RCC 7860 (cell line): ENCODE measurements at places on chromosomes 11 and 22.

DNA sequence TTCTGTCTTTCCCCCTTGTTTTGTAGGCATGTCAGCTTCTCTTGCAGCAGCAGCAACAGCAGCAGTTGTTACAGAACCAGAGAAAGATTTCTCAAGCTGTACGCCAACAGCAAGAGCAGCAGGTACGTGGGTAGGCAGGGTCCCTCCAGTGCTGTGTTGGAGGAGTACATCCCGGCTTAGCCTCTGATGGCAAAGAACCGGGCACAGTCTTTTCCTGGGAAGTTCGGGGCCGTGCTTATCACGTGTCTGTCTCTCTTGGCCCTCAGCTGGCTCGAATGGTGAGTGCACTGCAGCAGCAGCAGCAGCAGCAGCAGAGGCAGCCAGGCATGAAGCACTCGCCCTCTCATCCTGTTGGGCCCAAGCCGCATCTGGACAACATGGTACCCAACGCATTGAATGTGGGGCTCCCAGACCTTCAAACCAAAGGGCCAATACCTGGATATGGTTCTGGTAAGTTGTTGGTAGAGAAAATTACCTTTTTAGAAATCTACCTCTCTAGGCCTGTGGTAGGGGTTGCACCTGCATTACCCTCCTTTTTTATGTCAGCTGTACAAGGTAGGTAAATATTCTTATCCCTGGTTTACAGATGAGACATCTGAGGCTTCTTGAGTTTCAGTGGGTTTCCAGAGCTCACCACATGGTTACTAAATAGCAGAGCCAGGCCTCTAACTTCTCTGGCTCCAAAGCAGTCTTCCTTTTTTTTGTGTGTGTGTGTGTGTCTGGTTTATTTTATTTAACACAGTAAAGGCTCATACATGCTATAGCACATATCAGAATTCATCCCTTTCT is 45.2 kb upstream of the ADSL start:
- DNase-seq: no peak

- DNase-seq: no peak
Observed at GRCh38 chr11:50298182-50298988, 265.7 kb downstream of the OR4C45 start.

GRCh38 chr11:78023426-78023825 is 350 bp upstream of the KCTD14 start:
- no peak for DNase-seq

DNA sequence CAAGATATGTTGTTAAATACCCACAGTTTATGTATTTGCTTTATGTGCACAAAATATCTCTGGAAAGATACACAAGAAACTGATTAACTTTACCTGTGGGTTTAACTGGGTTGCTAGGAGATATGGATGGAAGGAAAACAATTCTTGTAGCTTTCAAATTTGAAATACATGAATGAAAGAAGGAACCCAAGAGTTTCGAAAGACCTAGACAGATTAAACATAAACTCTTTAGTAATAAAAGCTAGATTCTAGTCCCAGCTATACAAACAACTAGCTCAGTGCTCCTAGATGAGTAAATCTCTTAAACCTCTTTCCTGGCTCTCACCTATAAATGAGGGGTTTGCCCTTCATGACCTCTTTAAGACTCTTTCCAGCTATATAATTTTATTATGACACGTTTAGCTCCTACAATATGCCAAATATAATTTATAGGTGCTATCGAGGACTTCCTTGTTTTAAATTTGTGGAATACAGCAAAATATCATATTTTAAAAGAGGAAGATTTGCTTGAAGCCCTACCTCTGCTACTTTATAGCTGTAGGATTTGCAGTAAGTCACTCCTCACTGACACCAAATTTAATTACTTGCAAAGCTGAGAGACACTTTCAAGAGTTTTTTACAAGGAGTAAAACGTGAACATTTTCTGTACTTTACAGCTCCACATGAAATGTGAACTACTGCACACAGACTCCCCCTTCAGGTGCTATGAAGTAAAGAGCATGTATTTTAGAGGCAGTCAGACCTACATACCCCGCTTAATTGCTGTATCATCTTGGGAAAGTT is 50.7 kb downstream of the RRAS2 start:
- DNase-seq: peak; percentile 17

GRCh38 chr11:72575533-72576242 is 98.5 kb downstream of the PDE2A start:
- no peak for DNase-seq

DNA sequence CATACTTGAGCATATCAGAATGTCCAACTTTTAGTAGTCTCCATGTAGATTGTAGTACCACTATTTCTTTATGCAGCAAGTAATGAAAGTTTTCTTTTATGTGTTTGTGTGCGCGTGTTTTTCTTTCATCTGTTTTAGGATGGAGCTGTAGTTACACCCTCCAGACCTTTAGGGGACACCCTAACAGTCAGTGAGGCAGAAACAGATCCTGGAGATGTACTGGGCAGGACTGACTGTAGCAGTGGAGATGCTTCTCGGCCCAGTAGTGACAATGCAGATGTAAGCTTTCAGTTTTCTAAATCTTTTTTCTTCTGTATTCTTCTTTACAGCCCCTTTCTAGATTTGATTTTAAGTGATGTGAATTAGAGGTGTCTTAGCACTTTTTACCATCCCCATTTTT is 79.9 kb upstream of the GRIK4 start:
- peak; percentile 74 for DNase-seq

- no peak for DNase-seq
Observed at GRCh38 chr11:22151649-22152197, 41.2 kb upstream of the ANO5 start.

DNA sequence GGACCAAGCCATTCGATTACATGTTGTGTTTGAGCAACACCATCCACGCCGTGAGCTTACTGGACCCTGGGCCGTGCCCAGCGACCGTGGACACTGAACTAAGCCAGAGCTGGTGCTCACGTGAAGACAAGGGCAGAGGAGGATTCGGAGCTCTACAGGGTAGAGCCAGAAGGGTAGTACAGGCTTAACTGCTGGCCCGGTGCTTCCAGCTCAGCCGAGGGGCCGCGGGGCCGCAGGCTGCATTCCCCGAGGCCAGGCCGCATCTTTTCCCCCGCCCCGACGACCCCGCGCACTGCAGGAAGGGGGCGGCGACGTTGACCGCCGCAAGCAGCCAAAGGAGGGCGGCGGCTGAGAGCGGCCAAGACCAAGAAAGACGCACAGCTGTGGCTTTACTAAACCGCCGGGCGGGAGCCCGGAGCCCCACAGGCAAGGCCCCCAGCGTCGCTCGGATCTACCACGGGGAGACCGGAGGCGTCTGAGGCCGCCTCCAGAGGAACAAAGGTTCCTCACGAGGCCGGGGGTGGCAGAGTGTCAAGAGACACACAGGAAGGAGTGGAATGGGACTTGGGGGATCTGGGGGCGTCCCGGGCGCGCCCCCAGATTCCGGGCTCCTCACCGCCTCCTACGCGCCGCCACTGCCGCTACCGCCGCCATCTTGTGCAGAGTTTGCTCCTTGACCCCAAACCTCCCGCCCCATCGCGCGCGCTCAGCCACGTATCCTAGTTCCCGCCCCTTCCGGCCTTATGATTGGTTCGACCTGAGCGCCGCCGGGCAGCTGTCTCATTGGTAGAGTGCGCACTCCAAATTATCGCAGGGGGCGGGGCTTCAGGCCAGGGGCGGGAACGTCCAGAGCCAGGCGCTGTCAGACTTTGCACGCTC is at the start of gene GANAB:
GANAB (minus strand) TSS at position 668 of the 879 bp plus-strand sequence; CDS start at position 654, 14 bp downstream.
- peak; percentile 89 for DNase-seq

DNA sequence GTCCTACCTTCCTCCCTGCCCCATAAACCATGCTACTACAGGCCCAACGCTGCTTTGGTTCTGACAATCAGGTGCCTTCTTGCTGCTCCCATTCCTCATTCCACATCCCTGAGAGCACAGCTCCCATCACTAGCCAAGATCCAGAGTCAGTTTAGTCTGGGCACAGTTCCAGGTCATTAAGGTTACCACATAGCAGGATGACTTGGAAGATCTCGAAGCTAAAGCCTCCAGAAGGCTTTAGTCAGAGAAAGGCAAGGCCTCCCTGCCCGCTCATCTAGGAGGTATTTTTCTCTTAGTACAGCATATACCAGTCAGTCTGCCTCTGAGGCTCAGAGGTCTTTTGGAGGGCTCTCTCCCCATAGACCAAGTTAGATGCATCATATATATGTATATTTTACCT is 30.3 kb downstream of the TRIM66 start:
- DNase-seq: peak; percentile 84

GRCh38 chr11:45042560-45042959 is 91.9 kb upstream of the TP53I11 start:
- no peak for DNase-seq

DNA sequence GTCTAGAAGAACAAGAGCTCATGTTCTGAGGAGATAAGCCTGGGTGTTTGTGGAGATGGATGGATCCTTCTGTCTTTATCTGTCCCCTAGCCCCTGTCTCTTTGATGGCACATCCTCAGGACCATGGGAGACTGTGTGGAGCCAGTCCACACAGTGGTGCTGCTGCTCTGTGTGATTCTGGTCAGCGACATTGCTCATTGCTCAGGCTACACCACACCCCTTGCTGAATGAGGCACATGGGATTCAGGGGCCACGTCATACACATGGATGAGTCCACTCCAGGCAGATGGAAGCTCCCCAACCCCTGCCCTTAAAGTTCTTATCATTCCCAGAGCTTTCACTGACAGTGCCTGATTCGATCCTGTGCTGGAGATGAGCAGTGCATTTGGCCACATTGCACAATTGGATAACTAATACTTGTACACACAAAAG is 222.2 kb downstream of the NAV2 start:
- no peak for DNase-seq

GRCh38 chr11:111309215-111309915 is 11.0 kb downstream of the POU2AF3 start:
- DNase-seq: no peak

GRCh38 chr11:69058511-69059270 is 10.0 kb downstream of the TPCN2 start:
- no peak for DNase-seq

DNA sequence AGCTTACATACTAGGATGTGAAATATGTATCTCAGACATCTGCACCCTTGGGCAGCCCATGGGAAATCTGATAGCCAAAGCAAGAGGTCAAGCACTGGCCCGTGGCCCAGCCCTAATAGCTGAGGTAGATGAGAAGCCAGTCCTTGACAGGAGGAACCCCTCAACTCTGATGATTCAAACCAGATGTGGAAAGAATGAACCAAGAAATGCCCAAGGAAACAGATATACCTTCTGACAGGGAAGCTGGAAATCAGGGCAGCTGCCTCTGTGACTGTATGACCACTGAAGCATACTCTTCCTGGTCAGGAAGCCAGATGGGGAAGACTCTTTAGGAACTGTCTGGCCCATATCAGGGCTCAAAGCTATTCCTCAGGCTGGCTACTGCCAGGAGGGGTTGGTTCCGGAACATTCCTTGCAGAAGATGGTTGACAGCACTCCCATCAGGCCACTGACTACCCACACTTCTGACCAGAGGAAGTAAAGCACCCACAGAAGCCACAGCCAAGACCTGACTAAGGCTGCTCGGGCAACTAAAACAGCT is 124.2 kb downstream of the SWAP70 start:
- DNase-seq: peak; percentile 90

DNA sequence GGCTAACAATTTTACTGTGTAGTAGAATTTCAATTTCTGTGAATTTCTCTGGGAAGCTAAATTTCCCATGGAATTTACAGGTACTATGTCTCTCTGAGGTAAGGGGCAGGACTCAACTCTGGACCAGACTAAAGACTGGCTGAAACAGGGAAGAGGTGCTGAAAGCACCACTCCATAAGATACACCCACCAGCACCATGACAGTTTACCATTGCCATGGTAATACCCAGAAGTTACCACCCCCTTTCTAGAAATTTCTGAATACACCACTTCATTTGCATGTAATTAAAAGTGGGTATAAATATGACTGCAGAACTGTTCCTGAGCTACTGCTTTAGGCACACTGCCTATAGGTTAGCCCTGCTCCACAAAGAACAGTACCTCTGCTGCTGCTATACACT is 274.1 kb downstream of the TTC28 start:
- no peak for DNase-seq

DNA sequence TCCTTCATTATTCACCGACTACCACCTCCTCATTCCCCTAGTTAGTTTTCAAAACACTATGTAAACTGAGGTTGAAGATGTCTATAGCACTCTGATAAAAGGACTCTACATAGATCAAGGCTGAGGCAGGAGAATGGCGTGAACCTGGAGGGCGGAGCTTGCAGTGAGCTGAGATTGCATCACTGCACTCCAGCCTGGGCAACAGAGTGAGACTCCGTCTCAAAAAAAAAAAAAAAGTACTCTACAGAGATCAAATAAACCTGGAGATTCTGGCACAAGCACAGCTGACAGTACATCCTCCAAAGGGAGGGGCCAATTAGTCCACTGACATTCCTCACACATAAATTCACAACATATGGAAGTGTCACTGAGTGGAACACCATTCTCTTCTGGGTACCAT is 31.0 kb downstream of the TSG101 start:
- no peak for DNase-seq

DNA sequence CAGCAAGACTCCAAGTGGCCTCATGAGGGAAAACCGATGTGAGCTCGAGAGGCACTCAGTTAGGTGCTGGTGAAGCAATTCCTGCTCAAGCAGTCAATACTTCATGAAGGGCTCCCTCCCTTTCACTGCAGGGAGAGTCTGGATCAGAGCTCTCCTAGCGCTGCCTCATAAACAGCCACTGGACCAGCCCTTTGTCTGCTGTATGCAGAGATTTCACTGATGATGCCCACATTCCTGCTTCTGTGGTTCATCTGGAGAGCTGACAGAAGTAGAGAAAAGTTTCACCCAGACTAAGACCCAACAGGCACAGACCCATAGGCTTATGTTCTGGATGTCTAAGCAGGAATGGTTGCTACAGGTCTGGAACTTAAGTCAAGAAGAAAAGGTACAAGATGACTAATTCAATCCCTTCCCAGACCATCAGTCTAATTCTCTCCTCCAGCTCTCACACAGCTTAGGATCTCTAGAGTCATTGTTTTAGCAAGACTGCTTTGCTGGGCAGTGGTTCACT is 4.0 kb downstream of the UCP2 start:
- DNase-seq: no peak

DNA sequence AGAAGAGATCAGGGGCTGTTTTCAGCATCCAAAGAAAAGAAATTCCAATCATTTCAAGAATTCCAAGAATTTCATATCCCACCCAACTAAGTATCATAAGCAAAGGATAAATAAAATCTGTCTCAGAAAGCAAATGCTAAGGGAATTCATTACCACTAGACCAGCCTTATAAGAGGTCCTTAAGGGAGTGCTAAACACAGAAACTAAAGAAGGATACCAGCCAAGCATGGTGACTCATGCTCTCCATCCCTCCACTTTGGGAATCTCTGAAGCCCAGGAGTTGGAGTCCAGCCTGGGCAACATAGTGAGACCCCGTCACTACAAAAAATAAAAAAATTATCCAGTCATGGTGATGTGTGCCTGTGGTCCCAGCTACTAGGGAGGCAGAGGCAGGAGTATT is 17.8 kb downstream of the FADD start:
- no peak for DNase-seq

DNA sequence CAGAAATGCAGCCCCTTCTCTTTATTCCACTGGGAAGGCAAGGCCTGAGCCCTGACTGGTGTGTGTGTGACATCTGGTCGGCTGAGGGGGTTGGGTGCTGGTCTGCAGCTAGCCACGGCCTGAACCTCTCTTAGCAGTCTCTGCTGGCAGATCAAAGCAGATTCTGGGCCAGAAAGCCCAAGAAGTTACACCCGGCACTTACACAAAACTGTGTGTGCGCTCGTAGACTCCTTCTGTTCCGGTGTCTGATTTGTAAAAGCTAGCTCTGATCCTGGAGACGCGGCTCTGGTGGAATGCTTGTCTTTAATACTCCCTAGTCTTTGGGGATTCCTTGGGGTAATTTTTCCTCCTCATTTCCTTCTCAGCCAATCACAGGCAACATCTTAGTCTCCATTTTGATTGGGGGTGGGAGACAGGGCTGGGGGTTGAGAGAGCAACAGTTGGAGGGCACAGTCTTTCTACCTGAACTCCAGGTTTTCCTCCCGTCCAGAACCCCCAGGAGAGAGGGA is 5.5 kb downstream of the PKNOX2 start:
- DNase-seq: no peak
